Stimulated activated CD4-positive, alpha-beta T cell treated with anti-CD3 and anti-CD28 coated beads, TNF-alpha, amount 100 ng/mL, for 1 hour (primary cell): ENCODE measurements at places on chromosomes 7 and 10.

DNA sequence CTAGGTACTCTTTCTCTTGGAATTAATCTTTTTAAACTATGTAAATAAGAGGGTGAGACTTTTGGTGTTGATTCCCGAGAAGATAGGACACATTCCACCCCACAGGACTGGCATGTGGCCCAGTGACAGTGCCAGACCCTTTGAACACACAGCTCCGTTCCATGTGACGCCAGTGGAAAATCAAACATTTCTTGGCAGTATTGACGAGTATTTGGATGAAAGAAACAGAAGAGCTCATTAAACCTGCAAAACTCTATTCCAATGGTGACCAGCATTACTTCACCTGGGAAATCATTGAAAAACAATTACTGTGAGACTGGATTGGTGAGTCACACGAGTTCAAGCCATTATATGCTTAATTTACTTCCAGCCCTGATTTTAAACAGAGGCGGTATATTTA, 25.8 kb downstream of the AKR1E2 start:
- no peak for DNase-seq

DNA sequence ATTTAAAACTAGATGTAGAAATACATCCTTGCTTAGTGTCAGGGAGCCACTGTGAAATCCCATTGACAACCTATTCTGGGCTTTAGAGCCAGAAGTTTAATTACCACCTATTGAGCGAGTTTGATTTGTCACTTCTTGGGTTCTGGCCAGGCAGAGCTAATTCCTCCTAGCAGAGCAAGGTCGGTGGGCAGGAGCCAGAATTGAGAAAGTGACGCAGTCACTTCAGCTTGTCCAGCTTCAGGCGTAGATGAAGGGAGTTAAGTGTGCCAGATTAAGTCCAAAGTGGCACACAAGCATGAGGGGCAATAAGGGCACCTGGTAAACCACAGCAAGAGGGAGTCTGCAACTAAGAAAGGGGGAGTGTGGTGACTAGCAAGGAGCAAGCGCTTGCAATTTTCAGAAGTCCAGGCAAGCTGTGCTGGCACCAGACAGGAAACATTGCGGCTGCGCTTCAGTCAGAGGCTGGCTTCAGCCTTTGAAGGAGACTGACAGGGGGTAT, 119.4 kb downstream of the ST7 start:
- no peak for DNase-seq

DNA sequence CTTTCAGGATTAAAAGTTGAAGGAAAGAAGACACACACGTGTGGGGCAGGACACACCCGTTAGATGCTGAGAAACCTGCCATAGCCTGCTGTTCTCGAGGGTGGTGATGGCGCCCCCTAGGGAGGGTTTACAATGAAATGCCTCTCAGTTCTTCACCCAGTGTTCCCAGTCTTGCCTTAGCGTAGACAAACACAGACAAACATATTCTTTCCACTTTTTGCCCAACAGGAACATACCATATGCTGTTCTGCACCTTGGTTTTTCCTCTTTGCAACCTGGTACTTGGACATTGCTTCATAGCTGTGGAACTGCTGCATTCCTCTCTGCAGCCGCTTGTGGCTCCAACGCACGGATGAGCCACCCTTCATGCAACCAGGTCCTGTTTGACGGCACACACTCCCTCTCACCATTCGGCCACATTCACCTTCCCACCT, 23.3 kb upstream of the HSPA12A start:
- no peak for DNase-seq

DNA sequence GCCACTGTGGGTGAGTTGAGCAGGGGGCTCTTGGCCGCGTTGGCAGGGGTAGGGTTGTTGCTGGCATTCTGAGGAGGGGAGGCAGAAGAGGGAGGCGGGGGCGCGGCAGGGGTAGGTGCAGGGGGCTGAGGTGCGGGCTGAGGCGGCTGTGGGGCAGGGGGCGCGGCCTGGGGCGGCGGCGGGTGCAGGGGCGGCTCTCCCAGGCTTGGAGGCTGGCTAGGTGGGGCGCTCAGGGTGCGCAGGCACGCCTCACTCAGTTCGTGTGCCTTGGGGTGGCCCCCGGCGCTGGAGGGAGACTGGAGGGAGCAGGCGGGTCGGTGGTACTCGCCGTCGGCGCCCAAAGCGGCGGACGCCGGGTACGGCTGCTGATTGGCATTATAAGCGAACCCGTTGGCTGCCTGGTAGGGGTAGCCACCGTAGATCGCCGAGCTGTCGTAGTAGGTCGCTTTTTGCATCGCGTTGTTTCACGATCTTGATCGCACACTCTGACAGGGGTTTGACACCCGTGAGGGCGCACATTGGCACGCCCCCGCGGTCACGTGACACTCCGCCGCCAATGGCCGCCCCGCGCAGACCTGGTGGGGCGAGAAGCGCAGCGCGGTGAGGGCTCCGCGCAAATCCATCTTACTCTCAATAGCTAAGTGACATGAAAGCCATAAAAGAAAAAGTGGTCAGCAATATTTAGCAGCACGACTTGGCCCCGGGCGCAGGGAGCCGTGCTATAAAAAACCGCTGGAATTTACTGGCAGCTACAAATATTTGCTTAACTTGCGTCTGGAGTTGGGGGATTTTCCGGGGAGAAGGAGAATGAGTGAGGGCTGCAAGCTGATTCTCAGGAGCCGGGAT, 7.9 kb upstream of the HOXA2 start:
- no peak for DNase-seq

DNA sequence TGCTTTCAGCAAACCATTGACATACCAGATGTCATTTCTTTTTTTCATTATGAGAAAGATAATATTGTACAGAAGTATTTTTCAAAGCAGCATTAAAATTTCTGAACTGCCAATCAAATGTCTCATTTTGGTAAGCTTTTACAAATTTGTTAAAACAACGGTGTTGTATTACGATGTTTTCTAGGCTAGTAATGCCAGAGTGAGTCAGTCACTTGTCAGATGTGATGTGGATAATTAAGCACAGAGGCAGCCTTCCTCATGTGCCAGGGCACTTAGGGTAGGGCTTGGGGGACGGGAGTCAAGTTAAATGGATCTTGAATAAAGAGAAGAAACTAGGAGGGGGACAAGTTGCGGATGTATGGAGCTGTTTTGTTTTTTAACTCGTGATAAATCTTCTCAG, 10.1 kb downstream of the PSTK start:
- no peak for DNase-seq

DNA sequence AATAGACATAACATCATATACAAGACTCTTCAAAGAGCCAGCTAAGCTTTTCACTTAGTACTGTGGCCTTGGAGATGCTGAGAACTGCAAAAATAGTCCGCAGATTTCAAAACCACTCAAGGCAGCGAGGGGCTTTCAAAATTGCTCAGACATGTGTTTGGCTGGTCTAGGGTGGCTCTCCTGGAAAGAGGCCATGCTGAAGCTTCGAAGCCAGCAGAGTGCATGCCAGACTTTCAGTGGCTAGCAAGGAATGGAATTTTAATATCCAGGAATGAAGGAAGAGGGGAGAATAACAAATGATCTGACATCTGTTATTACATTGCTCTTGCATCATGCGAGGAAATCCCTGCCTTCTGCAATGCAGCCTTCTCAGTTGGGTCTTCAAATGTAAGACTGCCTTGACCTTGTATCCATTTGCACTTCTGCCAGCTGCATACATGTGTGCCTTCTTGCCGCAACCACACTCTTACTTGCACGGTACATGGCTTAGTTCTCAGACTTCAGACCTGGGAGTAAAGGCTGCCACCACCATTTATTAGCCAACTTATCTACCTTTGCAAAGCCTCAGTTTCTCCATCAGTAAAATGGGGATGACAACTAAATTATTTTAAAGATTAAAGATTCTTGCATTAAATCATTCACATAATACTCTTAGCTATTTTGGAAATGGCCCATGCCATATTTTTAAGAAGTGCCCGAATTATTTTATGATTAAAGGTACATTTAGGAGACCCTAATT, 55.9 kb downstream of the ITIH5 start:
- no peak for DNase-seq

DNA sequence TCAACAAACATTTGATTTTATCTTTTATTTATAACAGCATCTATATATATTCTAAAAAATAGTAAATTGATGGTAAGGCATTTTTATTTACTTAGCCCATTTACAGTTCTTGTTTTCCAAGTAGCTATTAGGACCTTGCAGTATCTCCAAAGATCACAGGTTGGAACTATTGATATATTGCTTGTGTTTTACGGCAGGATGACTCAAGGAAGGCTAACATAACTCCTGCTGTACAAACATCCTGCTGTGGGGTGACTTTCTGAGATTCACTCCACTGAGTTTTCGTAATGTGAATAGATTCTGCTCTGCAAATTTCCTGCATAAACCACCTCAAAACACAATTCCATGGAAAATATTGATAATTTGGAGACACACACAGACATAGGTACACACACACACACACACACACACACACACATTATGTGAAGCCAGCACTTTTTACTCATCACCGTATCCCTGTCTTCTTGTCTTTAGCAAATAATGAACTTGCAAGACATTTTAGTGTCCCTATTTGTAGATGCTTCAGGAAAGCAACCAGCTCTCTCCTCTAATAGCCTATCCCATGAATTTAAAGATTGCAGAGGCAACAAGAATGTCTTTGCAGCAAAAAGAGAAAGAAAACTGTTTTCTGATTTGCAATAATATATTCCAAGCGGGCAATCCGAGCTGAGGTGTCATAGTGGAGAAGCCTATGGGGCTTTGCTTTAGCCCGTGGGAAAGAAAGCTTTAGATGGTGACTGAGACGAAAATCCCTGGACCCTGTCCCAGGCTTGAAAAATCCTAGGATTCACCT, 722 bp downstream of the AGR2 start:
- no peak for DNase-seq

DNA sequence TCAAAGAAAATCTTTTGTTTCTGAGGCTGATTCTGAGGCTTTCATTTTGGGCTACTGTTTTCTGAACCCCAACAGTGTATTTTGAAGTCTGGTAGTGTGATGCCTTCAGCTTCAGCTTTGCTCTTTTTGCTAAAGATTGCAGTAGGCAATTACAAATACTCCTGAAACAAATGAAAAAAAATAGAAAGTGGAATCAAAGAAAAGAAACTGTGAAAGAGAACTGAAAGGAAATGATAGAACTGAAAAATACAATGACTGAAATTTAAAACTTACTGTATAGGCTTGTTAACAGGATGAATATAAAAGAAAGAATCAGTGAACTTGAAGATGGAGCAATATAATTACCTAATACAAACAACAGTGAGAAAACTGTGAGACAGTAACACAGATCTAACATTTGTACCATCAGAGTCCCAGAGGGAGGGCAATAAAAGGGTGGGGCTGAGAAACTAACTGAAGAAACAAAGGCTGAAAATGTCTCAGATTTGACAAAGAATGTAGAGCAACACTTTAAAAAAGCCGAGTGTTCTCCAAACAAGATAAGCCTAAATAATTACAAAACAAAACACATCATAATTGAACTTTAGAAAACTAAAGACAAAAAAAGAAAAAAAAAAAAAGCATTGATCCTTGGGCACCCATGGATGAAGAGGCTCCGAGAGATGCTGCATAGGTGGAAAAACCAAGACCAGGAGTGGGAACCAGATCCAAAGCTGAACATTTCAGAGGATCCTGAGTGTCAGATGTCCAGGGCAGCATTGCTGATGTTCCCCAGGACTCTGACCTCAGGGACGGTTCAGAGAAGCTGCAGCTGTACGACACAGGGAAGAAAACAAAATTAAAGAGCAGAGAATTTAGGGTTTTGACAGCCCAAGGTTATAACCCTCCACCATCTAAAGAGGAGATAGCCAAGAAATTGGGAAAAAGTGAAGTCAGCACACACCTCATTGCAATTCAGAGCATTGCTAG, 223.2 kb upstream of the IGFBP3 start:
- no peak for DNase-seq

- DNase-seq, result no peak
These were observed 590.9 kb upstream of the MGMT start for GRCh38 chr10:128875956-128876736.

GRCh38 chr7:120829487-120829886, 28.5 kb downstream of the TSPAN12 start:
- DNase-seq, result no peak

DNA sequence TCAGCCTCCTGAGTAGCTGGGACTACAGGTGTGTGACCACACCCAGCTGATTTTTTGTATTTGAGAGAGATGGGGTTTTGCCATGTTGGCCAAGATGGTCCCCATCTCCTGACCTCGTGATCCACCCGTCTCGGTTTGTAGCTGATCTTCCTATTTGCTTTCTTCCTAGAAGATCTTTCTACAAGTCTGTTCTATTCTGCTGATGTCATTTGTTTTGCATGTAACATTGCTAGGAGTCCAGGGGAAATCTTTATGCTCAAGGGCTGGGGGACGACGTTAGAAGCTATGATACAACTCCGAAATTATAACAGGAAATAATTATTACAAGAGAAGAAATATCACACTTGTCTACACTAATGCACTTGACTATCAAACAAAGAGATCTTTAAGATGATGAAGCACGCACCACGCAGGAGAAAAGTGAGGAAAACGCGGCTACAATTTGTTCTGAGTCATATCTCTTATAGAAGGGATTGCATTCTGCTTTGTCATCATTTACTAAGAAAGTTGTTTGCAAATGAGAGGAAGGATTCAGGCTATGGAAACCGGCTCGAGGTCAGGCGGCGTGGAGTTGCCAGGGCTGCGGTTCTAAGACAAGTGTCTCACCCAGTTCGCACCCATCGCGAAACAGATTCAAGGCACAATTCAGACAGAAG, 103.0 kb upstream of the CARD11 start:
- no peak for DNase-seq

GRCh38 chr7:101373812-101374614, 11.3 kb downstream of the COL26A1 start:
- DNase-seq, result no peak

DNA sequence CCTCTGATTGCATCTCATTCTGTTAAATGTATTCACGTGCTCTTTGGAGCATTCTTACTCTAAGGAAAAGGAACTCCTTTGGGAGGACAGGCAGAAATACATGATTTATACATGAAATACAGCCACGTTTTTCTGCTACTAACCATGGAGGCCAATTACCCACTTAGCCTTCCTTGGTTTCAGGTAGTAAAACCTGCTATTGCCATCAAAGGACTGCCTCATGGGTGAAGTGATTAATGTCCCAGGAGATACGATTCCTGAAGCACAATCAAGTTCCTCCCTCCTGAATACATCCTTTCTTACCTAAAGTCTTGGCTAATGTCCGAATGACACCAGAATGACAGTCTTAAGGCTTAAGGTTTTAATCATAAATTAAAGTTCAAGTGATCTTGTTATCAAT, 58.5 kb upstream of the PIK3CG start:
- no peak for DNase-seq

- DNase-seq, result no peak
These were observed 60.3 kb upstream of the ZC3HAV1 start for GRCh38 chr7:139169816-139170215.

- DNase-seq, result no peak
These were observed 549.9 kb upstream of the FOXK1 start for GRCh38 chr7:4132221-4132620.

DNA sequence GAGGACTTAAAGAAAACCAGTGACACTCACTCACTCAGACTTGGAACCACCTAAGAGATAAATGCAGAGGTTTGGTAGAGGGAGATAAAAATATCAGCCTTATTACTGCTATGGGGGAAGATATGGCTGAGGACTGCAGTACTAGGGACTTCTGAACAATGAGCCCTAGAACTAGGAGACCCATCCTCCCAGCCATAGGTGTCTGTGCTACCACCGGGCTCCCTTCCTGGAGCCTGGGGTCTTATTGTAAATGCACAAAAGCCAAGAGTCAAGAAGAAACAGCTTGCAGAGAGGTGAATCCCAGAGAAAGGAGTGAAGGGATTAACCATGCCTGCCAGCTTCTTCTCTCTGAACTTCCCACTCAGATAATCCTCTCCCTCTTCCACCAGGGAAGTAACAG, 108.3 kb upstream of the AKR1E2 start:
- DNase-seq, result no peak

GRCh38 chr7:3312583-3312982, 11.5 kb downstream of the SDK1 start:
- DNase-seq, result no peak
